ENCODE measurements at places on chromosomes 2 and 18.

- no peak for DNase-seq
Observed at GRCh38 chr2:112580084-112580483, 4.3 kb upstream of the CHCHD5 start.

DNA sequence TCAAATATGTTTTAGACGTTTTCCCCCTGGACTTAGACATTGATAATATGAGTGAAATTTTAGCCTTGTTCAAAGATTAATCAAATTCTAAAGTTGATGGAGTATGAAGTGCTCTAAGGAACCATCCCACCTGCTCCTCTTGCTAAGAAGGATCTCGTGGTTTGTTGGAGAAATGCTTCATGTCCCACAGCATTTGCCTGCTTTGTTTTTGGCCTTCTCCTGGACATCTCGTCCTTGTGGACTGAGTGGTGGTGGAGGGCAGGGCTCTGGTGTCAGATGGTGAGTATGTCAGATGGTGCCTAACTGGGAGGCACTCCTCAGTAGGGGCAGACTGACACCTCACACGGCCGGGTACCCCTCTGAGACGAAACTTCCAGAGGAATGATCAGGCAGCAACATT, 39.7 kb upstream of the KCNE4 start:
- no peak for DNase-seq

- no peak for DNase-seq
Observed at GRCh38 chr2:14944562-14945346, 312.2 kb downstream of the LRATD1 start.

DNA sequence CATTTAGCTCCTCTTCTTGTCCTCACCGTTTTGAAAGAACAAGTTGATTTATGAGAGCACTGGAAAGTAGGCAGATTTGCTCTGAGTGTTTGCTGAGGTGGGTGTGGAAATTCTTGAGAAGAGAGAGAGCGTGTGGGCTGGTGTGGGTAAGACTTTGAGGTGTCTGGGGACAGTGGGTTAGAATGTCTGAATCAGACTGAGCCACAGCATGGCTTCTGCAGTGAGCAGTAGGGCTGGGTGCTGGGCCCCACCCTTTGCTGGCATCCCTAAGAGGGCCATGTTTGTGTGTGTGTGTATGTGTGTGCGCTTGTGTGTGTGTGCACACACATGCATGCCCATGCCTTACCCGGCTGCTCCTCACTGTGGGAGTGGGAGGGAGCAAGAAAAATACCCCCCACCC, 63.7 kb downstream of the COPS8 start:
- no peak for DNase-seq

DNA sequence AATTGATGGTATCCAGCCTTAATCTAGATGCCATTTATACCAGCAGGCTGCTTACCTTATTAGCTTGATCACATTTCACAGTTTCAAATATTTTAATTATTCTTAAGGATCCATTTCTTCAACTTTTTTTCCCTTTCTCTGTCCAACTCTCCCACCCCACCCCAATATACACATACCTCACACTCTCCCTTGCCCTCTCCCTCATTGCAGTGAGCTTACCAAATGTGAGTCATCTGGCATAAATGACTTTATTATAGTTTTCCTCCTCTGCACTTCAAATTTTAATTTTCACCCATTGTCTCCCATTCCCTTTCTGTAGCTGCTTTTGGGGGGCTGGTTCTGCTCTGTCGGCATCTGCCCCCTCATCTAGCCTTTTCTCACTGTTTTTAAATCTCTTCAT, 12.9 kb downstream of the HTR2B start:
- no peak for DNase-seq

DNA sequence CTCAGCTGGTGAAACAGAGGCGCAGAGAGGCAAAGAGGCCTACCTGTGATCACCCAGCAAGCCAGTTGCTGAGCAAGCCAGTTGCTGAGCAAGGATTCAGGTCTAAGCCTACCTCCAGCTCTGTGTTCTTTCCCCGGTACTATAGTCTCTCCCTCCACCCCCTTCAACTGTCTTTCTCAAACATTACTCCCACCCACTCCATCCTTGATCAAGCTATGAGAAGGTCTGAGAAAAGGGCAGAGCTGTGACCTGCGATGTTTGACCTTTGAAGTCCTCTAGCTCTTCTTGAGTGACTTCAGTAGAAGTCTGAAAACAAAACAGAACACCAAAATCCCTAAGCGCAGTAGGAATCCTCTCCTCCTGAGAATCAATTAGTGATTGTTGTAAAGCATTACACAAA, 665.2 kb upstream of the ID2 start:
- DNase-seq, result no peak

DNA sequence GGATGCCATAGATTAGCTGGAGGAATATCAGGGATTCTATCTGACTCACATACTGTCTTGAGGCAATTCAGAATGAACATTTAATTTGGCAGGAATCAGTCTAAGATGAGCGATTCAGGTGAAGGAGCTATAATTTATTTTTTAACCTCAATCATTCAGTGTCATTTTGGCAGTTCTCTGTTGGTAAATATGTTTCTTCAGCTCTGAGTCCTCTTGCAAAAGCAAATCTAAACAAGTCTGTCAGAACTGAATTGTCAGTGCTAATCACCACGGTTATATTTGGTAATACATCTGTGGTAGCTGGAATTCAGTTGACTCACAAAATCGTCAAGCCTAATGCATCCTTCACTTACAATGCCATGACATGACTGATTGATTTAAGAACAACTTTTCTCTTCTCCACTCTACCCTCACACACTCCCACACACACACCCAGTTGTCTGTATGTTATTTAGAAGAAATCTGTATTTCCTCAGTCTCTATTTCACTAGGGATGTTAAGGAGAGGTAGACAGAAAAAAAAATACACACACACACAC, 516.6 kb upstream of the NXPH2 start:
- no peak for DNase-seq

DNA sequence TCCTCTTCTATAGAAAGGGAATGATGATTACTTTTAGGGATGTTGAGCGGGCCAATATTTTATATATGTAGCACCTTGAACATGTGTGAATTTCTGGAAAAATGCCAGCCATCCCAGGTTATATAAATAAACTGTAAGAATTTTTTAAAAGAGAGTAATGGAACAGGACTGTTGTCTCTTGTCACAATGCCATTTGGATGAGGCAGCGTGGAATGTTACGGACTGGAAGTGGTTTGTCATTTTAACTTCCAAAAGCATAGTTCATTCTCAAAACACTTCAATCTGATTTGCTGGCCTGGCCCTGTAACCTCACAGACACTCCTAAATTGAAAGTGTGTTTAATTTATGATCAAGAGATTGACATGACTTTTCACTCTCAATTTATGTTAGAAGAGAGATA, 70.8 kb downstream of the TPGS2 start:
- DNase-seq, result no peak

DNA sequence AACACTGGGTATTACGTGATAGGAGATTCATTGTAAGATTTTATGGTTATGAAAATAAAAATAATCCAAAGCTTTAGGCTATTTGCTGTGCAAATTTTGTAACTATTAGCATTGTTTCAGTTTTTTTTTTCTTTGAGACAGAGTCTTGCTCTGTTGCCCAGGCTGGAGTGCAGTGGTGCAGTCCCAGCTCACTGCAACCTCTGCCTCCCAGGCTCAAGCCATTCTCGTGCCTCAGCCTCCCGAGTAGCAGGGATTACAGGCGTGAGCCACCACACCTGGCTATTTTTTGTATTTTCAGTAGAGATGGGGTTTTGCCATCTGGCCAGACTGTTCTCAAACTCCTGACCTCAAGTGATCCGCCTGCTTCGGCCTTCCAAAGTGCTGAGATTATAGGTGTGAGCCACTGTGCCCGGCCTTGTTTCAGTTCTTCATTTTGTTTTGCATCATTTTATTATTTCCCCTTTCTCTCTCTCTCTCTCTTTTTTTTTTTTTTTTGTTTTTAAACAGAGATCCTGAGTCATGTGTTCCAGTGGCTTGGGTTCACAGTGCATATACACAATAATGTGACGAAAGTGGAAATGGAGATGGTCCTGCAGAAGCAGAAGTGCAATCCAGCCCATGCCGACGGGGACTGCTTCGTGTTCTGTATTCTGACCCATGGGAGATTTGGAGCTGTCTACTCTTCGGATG, 25.8 kb downstream of the CASP10 start:
- DNase-seq, result no peak

DNA sequence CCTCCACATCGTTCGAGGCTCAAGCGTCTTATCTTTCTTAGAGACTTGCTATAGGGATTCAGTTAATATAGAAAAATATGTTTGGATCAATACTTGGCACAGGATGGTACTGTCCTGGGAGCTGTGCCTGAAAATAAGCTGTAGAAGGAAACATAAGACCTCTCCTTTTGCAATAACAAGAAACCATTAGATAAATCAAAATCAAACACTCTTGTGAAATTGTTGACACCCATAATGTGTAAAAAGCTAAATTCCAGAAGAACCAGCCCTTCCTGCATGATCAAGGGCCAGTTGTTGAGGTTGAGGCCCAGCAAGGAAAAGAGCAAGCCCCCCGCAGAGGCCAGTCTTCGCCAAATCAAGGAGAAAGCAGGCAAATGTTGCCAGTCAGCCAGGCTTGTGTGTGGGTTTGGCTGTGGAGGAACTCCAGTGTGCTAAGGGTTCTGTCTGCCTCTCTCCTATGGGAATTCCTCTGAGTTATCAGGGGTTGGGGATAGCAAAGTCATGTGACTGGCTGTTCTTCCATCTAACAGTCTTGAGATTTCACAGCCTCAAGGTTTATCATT, 185.7 kb downstream of the ACKR3 start:
- DNase-seq, result no peak

GRCh38 chr18:11901826-11902438, 6.2 kb downstream of the MPPE1 start:
- no peak for DNase-seq

DNA sequence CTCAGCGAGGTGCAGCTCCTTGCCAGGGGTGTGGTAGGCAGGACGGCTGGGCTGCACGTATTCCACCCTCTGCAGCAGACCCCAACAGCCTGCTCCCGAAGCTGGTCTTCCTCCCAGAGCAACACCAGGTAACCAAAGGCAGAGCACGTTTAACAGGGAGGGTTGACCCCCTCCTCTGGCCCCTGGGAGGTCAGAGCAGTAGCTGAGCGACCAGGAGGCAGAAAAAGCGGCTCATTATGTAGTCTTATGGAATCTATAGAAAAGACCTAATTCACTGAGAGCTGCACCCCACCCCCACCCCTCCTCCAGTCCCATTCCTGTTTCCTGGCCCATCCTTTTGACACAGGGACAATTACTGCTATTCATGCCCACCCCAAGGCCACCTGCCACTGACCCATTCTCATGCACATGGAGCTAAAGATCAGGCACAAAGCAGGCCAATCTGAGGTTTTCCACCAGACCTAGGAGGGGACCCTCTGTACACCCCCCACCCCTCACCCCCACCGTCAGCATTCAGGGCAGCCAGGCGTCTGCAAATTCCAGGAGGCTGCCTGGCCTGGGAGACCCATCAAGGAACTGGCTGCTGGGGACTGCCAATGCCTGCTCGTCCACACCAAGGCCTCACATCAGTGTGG, 60.9 kb upstream of the FZD7 start:
- DNase-seq, result no peak

GRCh38 chr2:53787614-53788289, 908 bp downstream of the ERLEC1 start:
- DNase-seq, result peak; percentile 4
